Astrocyte of the spinal cord (primary cell): ENCODE measurements at places on chromosomes 1 and 21.

DNA sequence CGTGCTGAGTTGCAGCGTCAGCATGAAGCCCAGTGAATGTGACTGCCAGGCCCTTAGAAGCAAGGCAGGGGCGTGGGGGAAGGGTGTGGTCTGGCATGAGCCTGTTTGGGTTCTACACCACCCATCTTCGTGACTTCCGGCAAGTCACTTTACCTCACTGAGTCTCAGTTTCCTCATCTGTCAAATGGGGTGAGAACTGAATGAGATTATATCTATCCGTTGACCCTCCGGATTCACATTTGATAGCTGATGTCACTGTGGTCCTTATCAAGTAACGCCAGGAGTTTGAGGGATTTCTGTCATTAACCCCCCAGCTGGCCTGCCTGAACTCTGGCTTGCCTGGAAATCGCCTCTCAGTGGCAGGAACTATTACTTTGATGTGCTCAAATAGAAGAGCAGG lies 15.6 kb downstream of the MRPL37 start:
- no peak for DNase-seq

- DNase-seq: peak; percentile 37
These were observed 34.4 kb upstream of the ID3 start for GRCh38 chr1:23593556-23594148.

- no peak for DNase-seq
These were observed 14.2 kb downstream of the MARCKSL1 start for GRCh38 chr1:32321712-32322291.

DNA sequence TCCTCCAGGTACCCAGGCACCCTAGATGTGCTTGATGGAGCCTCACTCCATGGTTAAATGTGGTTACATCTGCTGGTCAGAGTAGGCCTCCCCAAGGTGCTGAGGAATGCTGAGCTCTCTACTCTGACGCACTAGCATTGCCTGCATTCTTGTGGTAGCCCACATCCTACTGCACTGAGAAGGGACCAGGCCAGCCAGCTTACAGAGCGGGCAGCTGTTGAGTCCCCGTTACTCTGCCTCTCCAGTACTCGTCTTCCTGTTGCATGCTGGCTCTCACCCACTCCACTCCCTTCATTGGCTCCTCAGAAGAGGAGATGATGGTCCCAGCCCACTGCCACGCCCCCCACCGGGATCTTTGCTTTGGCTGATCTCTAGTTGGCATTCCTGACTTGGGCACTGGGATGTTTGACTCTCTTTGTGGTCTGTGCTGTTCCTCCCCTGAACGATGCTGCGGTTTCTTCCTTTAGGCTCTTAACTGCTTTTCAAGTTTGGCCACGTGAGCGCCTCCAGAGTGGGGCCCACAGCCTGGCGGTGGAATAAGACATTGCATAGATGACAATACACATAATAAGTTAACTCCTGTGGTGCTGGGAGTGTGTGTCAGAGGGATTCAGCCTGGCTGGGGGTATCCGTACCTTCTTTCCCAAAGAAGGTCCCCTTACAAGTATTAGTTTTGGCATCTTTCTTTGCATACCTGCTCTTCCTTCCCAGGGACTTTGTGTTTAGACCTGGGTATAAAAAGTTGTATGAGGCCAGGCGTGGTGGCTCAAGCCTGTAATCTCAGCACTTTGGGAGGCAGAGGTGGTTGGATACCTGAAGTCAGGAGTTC lies 18.6 kb downstream of the AZIN2 start:
- peak; percentile 100 for DNase-seq

GRCh38 chr1:43522431-43522775 lies 8.3 kb upstream of the PTPRF start:
- no peak for DNase-seq

DNA sequence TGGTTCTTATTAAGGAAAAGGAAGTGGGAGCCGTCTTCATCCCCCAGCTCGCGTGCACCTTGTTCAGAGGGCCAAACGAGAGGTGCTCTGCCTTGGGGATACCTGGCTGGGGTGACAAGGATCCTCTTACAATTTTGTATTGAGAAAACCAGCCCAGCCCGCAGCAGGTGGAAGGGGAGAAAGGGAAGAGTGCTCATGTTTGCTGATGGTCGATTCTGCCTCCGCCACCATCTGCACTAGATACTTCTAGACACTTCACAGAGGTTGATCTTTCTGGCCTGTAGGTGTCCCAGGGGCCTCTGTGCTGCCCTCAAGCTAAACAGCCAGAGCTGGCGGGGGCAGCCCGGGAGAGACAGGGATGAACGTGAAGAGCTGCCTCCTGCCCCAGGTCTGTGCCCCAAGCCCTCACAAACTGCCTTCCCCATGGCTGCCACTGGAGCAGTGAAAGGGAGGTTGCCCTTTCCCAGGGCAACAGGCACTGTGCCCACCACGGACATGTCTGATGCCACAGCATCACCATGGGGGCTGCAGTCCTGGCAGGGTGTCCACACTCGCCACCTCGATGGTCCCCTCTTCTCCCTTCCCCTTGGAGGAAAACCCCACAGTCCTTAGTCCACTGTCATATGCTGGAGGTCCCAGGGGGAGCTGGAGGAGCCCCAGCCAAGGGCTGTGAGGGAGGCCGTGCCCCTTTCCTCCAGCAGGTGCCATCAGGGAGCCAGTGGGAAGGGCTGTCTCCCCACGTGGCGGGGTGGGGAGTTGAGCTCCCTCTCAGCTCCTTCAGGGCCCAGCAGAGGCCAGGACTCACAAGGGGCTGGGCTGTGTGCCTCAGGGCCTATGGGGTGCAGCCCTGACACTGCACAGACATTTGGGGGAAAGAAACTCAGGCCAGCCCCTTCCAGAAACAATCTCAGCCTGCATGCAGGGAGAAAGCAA lies 8.1 kb downstream of the ADPRS start:
- no peak for DNase-seq

DNA sequence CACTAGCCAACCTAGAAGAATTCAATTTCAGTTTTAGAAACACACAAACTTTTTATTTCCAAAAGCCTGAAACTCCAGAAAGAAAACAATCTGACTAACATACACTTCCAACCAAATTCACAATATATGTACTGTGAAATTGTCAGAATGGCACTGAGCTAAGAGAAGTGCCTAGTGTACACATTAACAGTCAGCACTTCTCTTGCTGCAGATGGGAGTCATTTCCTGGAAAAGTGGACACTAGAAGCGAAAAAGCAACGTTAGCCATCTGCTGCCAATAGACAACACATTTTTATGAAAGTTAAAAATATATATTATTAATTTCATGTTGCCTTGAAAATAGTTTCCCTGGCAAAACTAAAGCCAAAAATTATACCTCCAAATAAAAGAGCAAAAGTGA lies 66.1 kb downstream of the EPS15 start:
- DNase-seq: no peak

DNA sequence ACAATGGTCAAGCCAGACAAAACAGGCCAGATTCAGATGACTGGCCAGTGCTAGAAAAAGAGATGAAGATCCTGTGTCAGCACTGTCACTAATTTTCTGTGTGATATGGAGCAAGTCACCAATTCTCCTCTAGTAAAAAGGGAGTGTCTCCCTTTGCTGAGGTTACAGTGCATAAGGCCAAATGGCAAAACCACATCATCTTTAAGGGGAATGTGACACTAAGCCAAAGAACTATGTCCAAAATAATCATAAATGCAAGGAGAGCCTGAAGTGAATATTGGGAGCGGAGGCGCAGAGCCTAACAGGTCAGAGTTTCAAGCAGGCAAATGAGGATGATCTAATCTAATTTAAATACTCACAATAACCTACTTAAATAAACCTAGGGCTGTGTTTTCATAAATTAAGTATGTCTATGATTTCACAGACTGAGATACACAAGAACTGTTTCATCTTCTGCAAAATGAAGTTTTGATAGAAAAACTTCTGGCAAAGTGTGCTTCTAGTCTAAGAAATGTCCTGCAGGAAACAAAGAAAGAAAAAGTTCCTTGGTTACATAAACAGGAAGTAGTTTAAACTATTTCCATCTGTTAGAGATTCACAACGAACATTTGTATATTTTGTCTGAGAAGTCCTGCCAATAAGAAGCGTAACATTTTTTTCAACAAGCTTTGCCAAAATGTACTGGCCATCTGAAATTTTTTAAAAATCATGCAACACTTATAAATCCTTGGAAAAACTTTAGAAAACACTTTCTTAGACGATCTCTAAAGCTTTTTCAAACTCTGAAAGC lies 290.2 kb downstream of the LRRC40 start:
- DNase-seq: peak; percentile 27

DNA sequence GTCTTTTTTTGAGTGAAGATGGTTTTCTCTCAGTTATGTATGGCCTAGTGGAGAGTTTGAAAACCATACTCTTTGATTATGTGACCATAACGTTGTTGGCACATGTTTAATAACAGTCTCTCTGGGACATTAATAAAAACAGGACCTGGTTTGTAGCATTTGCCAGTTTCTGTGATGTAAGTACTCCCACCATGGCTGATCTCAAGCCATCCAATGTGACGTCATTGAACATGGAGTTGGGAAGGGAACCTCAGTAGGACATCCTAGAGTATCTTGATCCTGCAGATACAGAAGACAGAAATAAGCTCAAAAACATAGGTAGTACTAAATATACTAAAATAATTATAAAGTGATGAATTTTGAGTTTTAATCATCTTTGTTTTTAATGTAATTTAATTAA lies 107.0 kb downstream of the ACTL8 start:
- DNase-seq: no peak

DNA sequence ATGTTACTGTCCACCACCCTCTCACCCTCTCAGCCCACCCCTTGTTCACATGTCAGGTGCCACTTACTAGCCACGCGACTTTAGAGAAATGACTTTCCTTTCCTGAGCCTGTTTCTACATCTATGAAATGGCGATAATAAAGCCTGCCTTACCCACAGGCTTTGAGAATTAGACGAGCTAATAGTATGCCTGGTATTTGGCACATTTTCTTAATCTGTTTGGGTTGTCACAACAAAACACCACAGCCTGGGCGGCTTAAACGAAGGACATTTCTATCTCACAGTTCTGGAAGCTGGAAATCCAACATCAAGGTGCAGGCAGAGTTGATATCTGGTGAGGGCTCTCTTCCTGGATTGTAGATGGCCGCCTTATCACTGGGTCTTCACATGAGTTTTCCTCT lies 273.9 kb upstream of the FMN2 start:
- DNase-seq: no peak

DNA sequence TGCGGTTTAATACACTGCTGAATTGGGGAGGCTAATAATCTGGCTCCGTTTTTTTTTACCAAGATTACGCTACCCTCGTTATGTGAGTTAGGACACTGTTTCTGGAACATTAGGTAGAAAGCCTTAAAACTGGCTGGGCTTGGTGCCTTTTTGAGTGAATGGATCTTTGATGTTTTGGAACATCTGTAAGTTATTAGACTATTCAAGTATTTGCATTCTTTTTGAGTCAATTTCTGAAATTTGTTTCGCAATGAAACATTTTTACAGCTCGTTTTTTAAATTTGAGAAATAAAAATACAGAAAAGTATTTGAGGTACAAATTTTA lies 106.9 kb downstream of the LTN1 start:
- DNase-seq: no peak

- no peak for DNase-seq
These were observed 7.4 kb downstream of the DOP1B start for GRCh38 chr21:36163750-36164741.
